ENCODE measurements at places on chromosomes 5 and 9. TPM values are rescaled to one million over a fixed set of nuclear protein-coding genes. Genes with fewer than 3 reads are reported as not detected.

- no peak for DNase-seq
Observed at GRCh38 chr9:14018081-14018480, 295.9 kb downstream of the NFIB start.

DNA sequence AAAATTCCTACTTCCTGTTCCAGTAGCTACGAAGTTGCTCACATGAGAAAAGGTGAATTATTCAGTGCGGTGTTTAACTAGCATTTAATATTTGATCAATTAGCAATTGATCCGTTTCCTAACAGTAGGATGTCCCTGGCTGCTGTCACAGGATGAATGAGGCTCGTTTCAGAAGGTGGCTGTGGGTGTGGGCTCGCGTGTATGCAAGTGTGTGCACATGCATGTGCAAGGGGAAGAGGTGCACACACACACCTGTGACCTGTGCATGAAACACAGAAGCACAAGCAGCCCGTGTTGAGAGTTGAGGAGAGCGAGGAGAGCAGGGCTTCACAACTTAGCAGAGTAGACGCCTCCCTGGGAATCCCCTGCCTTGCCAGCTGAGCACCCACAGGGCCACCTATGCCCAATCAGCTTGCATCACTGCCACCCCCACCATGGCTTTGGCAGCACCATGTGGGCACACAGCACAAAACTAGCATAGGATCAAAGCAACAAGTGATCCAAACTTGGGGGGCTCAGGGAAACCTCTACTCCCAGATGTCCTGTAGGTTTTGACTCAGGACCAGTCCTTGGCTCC lies 107.2 kb downstream of the C5orf15 start:
- DNase-seq, result no peak

The RORB gene
- total RNA-seq, result 0.03 TPM

DNA sequence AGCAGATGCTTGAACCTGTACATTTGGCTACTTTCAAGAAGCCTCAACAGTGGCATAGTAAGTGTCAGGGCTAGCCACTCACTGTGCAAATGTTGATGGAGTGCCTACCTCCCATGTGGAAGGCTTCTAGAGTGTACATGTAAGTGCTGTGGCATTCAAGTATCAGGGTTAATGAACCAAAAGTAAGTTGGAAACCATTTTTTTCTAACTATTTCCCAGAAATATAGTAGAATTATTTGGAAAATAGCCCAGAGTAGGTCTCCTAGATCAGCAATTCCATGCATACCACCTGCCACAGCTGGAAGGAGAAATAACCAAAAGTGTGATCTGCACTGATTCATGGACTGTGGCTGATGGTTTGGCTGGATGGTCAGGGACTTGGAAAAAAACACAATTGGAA lies 53.3 kb downstream of the FOXD1 start:
- DNase-seq, result no peak

DNA sequence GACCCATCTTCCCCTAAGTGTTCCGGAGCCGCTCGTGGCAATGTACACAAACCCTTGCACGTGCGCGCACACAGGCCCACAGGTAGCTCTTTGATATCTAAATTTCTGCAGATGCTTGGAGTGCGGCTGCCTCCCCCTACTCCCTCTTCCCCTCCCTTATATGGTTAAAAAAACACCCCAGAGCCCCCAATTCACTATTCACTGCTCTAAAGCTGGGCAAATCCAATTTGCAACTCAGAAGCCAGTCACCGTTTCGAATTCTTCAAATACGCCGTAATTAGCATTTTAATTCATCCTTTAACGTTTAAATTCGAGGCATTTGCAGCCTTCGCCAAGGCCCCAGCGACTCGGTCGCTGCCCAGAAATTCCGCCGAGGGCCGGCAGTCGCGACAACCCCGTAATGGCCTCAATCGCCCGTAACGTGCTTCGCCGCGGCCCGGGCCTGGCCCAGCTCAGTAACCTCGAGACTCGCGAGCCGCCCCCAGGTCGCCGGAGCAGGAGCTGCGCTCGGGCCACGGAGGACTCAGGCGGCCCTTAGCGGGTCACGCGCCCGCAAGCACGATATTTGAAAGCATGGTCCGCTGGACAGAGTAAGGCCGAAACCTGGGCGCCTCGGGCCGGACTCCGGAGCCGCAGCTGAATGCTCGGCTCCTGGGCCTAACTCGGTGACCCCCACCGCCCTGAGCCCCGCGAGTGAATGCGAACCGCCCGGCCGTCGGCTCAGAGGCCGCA lies 1.3 kb downstream of the IRX2 start:
- DNase-seq, result no peak

DNA sequence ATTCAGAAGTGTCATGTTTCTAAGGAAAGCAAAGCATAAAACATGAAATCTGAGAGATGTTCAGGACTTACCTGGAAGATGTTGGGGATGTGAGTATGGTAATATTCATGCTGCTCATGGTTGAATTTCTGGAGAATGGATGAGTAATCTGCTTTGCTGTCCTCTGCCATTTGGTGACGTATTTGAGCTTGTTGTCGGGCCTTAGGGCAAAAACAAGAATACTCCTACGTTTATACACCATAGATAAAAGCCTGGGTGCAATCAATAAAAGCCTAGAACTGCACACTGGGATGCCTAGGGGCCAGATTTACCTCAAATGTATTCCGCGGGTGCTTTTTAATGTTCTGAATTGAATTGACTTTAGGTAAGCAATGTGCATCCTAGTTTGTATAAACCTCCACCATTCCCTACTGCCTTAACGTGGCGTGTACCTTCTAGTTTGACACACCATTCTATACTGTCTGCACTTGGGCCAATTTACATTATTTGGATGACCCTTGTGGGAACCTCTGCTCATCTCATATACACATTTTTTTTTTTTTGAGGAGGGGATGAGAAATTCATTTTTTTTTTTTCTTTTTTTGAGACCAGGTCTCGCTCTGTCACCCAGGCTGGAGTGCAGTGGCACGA lies 94.4 kb downstream of the USP20 start:
- DNase-seq, result no peak

The GRXCR2 gene
- not detected for total RNA-seq

DNA sequence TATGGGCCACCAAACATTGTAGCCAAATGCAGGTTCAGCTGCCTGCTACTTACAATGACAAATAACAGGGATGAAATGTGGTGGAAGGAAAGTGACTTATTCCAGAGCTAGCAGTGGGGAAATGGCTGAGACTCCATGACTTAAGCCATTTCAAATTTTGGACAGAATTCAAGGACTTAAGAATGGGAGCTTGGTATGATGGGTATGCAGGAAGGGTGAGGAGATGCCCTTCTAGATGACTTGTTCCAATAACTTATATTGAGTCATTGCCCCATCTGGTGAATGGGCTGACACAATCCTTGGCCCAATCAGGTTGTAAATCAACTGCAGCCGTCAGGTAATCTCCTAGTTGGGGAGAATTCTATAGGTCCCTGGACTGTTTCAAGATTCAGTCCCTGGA lies 230.7 kb upstream of the SGCD start:
- no peak for DNase-seq

DNA sequence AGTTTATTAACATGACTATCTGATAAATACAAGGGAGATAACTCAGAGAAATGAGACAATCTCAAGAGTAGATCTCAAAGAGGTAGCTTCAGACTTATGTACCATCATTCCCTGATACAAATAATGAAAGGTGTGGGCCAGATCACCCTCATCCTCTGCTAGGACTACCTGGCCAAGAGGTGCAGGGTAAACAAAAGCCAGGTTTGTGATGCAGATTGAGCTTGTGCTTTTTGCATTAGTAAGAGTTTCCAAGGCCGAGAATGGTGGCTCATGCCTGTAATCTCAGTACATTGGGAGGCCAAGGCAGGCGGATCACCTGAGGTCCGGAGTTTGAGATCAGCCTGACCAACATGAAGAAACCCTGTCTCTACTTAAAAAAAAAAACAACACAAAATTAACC lies 8.9 kb upstream of the SPIN1 start:
- no peak for DNase-seq

GRCh38 chr5:93929131-93929530 lies 187.7 kb upstream of the POU5F2 start:
- no peak for DNase-seq

- DNase-seq, result no peak
Observed at GRCh38 chr5:179731791-179732411, 721 bp upstream of the MAML1 start.

- no peak for DNase-seq
Observed at GRCh38 chr9:94805585-94805984, 79.1 kb downstream of the AOPEP start.

GRCh38 chr9:84481231-84481630 lies 140.7 kb upstream of the SLC28A3 start:
- no peak for DNase-seq

DNA sequence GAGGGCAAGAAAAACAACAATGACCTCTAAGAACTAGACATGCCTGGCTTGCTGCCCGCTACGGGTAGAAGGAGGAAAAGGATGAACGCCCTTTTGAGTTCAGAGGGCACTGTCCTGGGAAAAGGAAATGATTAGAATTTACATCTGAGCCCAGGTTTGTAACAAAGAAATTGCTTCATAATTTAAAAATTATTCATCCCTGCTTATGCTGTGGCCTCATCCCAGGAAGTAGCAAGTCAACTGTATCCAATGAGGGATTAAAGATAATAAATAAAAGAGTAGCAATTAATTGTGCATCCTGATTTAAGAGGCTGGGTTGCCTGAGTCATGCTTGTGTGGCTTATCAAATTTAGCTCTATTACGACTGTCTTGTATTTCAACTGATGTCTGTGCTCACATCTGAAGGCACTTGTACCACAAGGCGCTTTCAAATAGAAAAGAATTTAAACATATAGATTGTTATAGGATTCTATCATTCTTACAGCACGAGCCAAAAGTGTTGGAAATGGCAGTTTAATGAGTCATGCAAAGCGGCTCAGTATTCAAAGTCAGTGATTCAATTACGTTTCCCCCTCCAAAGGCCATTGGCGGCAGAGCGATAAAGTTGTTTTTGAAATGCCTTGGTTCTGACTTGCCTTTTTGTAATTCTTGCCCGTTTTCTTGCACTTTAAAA lies 40.0 kb upstream of the DMRT1 start:
- no peak for DNase-seq

DNA sequence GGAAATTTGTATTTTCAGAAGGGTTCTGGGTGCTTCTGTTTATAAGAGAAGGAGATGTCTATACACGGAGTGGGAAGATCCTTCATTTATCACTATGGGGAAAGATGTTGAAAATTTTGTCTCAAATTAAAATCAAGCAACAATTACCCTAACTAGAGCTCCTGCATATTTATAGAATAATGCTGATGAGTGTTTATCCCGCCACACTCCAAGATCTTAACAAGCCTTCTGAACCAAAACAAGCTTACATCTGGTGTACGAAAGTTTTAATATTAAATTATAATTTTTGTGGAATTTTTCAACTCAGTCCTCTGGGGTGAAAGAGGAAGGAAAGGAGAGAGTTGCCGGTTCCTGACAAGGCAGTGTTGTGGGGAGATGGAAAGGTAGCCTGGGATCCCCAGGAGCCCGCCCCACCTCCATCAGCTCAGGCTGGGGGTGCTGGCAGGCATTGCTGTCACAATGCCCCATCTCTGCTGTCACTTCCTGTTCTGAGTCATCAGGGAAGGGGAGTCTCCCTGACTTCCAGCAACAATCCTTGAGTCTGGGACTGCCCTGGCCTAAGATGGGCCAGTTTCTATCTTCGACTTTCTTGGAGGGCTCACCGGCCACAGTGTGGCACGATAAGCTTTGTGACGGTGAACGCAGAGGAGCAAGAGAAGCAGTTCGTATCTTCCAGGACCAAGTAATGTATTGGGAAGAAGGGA lies 64.5 kb downstream of the ERAP1 start:
- no peak for DNase-seq

DNA sequence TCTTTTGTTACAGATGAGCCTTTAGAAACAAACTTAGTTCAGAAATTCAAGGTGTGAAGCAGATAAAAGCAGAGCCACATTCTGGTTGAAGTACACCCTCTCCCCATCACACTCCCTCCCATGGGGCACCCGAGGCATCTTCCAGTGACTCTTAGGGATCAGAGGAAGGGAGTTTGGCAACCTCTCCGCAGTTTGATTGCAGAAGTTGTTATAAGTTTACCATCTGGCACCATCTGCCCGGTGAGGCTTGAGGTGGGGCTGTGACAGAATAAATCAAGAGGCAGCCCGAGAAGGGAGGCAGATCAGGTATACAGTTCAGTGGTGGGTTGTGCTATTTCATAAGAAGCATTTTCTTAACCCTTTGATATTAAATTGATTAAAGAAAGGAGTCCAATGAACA lies 458.6 kb upstream of the CLINT1 start:
- no peak for DNase-seq

The EQTN gene
- not detected for total RNA-seq

GRCh38 chr5:139419226-139420192 lies 15.6 kb upstream of the SPATA24 start:
- no peak for DNase-seq

DNA sequence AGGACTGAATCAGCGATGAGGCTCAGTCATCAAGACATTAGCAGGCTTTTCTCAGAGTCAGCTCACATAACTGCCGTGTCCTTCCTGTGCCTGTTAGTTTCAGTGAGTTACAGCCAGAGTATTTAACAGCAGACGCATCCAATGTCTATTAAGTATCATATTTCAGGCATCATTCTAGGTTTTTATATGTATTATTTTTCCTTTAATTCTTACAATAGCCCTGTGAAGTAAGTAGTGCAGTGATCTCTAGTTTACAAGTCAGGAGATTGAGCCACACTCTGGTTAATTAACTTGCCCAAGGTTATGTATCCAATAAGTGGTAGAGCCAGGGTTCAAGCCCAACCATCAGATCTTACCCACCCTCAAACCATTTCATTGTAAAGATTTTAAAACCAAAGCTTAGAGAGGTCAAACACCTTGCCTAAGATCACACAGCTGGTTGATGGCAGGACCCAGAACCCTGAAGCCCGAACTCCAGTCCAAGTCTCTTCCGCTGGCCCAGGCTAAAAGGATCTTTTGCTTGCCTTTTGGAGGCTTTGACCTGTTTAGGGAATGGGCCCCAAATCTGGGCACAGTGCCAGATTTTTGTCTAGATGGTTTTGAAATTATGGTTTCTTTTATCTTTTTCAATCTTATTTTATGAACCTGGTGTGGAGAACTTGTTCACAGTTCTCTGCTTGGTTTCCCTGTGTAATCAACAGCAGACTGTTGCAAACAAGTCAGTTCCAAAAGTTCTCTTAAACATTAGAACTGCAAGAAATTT lies 261.2 kb upstream of the CLINT1 start:
- no peak for DNase-seq

DNA sequence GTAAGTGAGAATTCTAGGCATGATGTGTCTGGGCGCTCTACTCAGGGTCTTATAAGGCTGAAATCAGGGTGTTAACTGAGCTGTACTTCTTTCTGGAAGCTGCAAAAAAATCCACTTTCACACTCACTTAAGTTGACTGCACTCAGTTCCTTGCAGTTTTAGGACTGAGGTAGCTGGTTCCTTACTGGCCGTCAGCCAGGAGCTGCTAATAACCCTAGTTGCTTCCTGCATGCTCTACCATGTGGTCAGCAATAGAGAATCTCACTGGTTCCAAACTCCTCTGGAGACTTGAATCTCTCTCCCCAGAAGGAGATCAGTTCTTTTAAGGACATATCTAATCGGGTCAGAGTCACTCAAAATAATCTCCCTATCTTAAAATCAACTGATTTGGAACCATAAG lies 911.2 kb downstream of the EFNA5 start:
- DNase-seq, result no peak

The ZDHHC11B gene
- total RNA-seq, result 20.6 TPM

The THBS4 gene
- 0.15 TPM for total RNA-seq
